ENCODE measurements at places on chromosomes 6 and 20.

DNA sequence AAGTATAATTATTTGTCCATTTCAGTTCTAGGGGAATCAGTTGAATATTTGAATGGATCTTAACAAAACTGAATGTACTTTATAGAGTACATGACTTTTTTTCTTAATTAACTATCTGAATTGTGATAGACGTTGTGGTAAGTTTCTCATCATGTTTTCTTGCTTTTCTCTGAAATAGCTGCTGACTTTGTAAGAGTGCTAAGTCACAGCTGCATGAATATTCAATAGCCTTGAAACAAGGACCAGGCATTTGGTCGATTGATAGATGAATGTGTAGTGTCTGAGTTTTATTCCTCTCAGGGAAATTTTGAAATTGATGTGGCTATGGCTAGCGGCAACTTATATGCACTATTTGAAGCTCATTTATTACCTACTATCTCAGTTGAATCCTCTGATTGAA, 56.0 kb downstream of the ADGRB3 start:
- DNase-seq, result no peak

DNA sequence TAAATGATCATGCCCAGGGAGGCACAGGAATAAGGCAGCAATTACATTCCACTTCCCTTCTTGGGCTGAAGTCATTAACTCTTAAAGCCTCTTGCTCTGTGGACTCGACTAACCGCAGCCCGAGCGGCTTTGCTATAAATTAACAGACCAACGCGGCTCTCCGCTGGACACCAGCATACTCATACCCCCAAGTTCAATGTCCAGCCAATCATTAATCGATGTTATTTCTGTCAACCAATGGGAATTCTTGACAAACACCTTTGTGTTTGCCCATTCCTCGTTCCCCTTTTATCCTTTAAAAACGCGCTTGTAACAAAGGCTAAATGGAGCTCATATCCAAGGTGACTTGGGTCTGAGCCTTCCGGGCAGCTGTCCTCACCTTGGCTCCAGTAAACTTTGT, 183.1 kb upstream of the RALGAPA2 start:
- no peak for DNase-seq

DNA sequence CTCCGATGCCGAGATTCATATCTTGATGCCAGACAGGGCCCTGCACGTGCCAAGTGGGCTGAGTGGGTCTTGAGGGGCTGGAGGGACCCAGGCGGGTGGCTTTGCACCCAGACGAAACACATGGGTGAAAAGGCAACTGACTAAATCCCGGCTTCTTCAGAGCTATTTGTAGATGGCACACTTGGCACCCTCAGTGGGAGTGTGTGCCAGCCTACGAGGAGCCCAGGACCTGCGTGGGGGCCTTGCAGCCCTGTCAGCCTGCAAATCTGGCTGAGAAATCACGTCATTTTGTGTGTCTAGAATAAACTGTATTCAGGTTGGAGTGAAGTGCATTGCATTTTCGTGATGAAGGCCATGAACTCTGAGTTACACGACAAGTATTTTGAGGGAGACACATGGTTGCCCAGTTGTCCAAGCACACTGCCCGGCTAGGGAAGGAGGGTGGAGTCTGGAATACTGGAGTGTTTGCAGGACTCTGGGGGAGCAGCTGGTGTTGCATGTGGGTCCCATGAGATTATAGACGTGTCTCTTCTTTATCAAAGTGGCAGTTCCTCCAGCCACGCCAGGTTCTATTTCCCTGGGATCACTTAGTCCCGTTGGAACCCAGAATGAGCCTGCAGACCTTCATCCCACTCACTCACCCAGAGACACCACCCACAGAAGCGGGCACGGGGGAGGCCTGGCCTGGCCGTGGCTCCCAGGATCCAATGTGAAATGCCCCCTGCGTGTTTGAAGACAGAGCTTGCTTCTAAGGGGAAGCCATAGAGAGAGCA, 60.2 kb downstream of the DLL1 start:
- no peak for DNase-seq

GRCh38 chr6:9612489-9612888, 802.4 kb downstream of the TFAP2A start:
- no peak for DNase-seq

- DNase-seq, result no peak
Measured at GRCh38 chr6:26552640-26553188, 14.5 kb downstream of the HMGN4 start.

DNA sequence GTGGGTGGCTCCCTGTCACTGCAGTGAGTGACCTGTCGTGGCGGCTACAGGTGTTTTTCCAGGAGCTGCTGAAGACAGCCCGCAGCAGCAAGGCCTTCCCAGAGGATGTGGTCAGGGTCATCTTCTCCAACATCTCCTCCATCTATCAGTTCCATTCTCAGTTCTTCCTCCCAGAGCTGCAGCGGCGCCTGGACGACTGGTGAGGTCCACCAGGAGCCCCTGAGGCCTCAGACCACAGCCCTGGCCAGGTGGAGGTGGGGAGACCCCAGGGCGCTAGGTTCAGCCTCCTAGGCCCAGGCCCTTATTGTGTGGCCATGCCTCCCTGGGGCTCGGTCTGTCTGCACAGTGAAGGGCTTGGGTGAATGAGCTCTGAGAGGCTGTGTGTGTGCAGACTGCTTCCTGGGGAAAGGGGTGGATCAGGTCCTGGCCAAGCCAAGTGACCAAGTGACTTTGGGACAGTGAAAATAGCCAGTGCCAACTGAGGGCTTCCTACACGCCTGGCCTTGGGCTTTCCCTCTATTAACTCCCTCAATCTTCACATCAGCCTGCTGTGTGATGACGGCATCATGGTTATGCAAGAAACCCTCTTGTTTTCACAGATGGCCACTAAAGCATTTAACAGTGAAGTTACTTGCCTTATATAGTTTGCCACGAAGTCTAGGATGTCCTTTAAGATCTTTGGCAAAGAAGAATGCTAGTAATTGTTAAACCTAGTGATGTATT, 6.4 kb downstream of the FGD2 start:
- DNase-seq, result no peak

DNA sequence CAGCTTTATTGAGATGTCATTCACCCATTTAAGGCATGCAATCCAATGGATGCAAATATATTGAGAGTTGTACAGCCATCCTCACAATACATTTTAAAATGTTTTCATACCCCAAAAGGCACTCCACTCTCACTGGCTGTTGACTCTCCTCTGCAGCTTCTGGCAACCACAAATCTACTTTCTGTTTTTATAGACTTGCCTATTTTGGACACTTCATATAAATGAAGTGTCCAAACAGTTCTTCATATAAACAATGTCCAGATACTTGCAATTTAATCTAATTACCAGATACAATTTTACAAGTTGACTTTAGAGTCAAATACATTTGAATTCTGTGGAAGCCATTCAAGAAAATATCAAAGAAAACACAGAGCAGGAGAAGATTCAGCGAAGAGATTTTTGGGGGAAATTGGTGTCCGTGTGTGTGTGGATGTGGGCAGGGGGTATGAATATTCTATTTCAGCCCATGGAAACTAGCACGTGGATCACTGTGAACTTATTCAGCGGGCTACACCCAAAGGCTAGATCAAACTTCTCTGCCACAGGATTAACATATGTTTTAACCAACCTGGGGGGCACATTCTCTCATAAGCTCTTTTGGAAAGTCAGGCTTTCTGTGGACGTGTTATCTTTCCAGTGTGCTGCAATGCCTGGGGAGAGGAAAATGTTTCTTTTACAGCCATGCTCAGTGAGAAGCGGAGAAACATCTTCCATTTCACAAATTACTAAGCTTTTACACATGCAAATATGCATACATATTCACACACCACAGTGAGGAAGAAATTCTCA, 73.9 kb downstream of the PLG start:
- DNase-seq, result no peak

DNA sequence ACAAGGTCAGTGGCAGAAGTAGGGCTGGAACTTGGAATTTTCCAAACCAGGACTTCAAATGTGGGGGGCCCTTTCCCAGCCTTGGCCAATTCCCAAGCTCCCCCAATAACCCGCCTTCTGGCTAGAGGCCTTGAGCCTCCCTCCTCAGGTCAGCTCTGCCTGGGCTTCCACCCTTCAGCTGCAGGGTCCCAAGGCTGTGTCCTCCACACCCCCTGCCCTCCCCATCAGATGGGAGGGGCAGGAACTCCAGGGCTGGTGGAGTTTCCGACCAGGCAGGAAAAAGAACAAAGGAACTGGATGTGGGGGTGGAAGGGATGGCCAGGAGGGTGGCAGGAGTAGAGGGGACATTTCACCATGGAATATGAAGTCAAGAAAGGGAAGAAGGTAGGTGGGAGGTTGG, at the start of gene CCM2L:
TSS of gene CCM2L (plus strand) at position 338 of the 400 bp plus-strand sequence. CDS start at position 355, 17 bp downstream.
- no peak for DNase-seq

GRCh38 chr20:9627219-9627618, 112.8 kb downstream of the LAMP5 start:
- DNase-seq, result no peak

DNA sequence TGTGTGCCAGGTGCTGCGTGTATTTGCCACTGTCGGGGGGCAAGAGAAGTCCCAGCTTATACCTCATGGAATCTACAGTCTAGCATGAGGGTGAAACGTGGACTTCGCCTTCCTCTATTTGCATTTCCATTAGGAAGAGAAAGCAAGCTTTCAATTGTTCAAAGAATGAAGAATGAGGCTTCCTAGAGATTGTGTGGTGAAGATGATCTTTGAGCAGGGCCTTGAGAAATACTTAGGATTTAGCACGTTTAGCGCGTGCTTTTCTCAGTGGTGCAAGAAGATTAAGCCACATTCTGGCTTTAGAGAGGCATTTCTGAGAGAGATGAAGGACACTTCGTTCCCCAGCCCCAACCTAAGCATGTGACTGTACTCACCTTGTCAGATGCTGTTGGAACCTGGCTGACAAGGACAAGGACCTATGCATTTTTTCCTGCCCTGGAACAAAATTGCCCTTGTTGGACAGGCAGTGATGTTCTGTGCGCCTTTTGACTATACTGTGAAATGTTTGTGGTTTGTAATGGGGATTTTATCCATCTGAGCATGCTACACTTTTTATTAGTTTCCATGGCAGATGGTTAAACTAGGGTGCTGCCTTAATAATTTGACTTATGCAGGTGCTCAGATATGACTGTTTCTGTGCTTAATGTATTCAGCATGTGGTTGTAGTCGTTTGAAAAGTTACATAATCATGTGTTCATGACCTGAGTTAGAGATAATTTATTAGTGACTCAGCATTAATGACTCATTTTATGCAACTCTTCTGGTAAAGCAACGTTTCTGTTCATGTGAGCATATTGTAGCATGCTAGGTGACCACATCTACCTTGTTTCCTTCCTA, 10.7 kb downstream of the TULP4 start:
- DNase-seq, result peak; percentile 9

DNA sequence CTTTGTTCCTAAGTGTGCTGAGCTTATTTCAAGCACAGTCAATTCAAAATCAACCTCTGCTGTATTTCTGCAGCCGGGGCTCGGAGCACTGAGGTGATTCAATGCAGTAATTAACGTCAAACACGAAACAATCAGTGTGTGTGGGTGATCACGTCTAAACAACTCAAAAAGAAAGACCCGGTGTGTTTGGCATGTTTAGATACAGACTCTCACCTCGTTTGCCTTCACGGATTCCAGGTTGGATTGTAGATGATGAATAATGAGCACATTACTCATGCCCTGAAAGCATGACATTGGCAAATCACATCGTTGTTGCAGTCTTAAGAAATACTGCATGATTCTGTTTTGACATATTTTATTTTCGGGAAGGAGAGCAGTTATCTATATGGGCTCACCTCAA, 231.0 kb downstream of the QKI start:
- DNase-seq, result no peak
